ENCODE measurements at places on chromosomes 6 and 20.

GRCh38 chr6:17057322-17057721, 44.5 kb upstream of the STMND1 start:
- DNase-seq, result no peak

GRCh38 chr20:4812641-4813075, 90.9 kb downstream of the PRND start:
- DNase-seq, result no peak

GRCh38 chr20:3729811-3730540, 2.5 kb upstream of the HSPA12B start:
- DNase-seq, result no peak

DNA sequence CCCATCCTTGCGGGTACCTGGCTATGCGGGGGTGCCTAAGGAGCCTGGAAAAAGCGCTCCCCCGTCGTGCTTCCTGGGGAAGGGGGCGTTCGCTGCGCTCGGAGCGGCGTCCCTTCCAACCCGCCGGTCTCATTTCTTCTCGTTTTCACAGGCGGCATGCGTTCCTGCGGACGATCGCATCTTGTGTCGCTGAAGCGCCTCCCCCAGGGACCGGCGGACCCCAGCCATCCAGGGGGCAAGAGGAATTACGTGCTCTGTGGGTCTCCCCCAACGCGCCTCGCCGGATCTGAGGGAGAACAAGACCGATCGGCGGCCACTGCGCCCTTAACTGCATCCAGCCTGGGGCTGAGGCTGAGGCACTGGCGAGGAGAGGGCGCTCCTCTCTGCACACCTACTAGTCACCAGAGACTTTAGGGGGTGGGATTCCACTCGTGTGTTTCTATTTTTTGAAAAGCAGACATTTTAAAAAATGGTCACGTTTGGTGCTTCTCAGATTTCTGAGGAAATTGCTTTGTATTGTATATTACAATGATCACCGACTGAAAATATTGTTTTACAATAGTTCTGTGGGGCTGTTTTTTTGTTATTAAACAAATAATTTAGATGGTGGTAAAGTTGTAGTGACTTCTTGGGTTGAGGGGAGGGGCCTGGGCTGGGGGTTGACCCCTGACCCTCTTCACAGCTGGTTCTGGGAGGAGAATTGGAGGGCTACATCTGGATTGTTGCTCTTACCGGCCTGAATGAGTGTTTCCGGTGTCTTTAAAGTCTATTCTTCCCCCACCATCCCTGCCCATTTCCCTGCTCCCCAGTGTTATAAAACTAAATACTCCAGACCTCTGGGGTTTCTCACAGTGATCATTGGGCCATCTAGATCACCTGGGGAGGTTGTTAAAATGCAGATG, 1.1 kb downstream of the ID1 start:
- DNase-seq, result no peak

DNA sequence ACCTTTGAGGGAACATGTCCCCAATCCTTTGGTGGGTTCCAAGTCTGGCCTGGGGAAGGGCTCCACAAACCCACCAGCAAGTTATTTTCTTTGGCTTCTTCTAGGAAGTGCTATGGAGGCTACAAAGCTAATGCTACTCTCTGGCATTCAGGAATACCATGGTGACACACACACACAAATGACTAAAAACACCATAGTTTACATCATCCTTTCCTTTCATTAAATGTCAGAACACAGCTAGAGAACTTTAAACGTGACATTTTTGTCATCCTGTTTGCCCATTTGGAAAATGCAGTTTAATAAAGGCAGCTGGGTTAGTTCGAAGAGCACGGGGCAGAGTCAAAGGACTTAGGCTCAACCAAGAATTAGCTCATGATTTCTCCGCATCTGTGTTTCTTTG, 40.2 kb upstream of the PROKR2 start:
- no peak for DNase-seq
